Peyer's patch (tissue), 4 donors: ENCODE measurements at places on chromosomes 5 and 9. TPM values are rescaled to one million over a fixed set of nuclear protein-coding genes. Genes with fewer than 3 reads are reported as not detected.

CHSY3 gene
- 0.35 TPM for total RNA-seq

GKAP1 gene
- total RNA-seq: 7.6 TPM

- DNase-seq: no peak
Observed at GRCh38 chr5:33854733-33855151, 37.0 kb downstream of the ADAMTS12 start.

DNA sequence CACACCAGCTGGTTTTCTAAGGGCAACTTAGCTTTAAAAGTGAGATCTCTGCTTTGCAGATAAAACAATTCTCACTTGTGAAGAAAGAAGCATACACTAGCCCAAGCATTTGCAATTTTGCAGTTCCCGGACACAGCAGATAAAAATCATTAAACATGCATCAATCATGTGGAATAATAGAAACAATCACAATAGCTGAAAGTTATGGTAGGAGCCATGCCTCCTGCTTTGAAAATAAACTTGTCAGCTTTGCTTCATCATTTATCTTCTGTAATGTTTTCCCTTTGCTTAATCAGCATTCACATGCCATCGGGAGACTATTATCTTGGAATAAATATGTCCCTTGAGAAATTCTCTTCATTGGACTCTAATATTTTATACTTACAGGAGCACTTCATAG, 60.3 kb upstream of the DAB2 start:
- no peak for DNase-seq

BRINP1 gene
- not detected for total RNA-seq

DNA sequence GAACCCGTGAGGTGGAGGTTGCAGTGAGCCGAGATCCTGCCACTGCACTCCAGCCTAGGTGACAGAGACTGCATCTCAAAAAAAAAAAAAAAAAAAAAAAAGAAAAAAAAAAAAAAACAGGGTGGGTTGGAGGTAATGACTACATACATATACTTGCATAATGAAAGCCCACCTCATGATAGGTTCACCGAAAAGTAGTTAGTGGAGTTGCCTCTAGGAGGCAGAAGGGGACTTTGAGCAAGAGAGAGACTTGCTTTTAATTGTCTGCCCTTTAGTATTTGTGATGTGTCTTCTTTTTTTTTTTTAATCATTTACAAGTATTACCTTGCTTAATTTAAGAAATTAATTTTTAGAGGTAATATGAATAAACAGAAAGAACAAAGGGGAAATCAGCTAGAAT, 99.8 kb downstream of the PPARGC1B start:
- no peak for DNase-seq

MAMDC2 gene
- 15.7 TPM for total RNA-seq

AQP7 gene
- total RNA-seq: 66.2 TPM

TAS2R1 gene
- not detected for total RNA-seq

GFI1B gene
- 2.4 TPM for total RNA-seq

C5orf24 gene
- total RNA-seq: 36.7 TPM

FOXI1 gene
- not detected for total RNA-seq

QRFP gene
- total RNA-seq: not detected

GRCh38 chr5:21919414-21920022, 933.6 kb downstream of the CDH12 start:
- DNase-seq: no peak

DNA sequence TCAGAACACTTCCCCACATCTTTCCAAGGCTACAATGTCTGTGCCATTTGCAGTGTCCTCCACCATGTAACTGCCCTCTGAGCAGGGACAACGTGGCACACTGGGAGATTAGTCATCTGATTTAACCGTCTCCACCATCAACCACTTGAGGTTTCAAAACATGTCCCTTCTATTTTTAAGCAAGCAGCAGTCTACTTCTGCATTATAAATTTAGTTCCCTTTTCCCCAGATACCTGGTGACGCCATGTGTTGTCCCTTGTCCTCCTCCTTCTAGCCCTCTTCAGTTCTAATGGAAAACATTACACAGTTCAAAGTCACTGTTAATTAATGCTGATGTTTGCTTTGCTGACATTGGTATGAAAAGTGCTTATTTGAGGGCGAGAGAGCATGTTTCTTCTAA, 52.8 kb downstream of the ATP10B start:
- DNase-seq: no peak

- no peak for DNase-seq
Observed at GRCh38 chr5:156396063-156396829, 69.3 kb downstream of the SGCD start.

GRCh38 chr9:75168270-75169178, 80.2 kb downstream of the OSTF1 start:
- DNase-seq: no peak

DNA sequence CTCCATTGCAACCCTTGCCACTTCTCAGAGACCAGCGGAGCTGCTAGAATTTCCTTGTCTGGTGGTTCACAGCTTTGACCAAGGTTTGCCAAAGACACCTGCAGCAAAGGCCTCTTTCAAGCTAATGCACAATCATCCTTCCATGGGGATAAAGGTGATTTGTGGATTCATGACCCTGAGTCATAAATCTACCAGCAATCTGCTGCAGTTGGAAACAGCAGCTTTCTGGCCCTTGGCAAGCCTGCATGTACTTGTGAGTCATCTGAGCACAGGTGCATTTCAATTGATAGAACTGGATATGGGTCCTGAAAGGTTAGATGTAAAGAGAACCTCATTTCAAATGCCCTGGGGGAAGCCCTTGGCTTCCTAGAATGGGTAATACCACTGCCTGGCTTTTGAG, 21.6 kb upstream of the TCF7 start:
- DNase-seq: peak; percentile 73

CDKN2A gene
- 20.8 TPM for total RNA-seq

- no peak for DNase-seq
Observed at GRCh38 chr9:108271646-108272348, 584.0 kb downstream of the ACTL7B start.

OLFM1 gene
- total RNA-seq: 5.8 TPM

DNA sequence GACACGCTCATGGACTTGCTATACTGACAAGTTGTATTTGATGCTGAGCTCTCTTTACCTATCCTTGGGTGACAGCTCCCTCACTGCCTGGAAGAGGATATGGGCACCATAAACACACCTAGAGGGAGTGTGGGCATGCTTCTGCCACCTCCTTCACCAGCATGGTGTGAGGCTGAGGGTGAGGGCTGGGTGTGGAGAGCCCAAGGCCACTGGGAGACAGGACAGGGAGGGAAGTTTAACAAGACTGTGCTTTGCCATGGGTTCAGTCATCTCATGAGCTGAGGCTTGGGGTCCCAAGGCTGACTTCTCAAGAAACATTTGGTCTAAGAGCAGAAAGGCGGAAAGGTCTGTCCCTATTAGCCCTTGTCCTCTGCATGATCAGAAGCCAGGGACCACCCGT, 93.6 kb upstream of the ANKRD55 start:
- DNase-seq: no peak

GRCh38 chr5:68499987-68500386, 284.4 kb downstream of the PIK3R1 start:
- no peak for DNase-seq

GRCh38 chr5:59169768-59170150, 586.9 kb downstream of the RAB3C start:
- no peak for DNase-seq

- DNase-seq: no peak
Observed at GRCh38 chr5:4514067-4514648, 626.0 kb upstream of the ADAMTS16 start.

DNA sequence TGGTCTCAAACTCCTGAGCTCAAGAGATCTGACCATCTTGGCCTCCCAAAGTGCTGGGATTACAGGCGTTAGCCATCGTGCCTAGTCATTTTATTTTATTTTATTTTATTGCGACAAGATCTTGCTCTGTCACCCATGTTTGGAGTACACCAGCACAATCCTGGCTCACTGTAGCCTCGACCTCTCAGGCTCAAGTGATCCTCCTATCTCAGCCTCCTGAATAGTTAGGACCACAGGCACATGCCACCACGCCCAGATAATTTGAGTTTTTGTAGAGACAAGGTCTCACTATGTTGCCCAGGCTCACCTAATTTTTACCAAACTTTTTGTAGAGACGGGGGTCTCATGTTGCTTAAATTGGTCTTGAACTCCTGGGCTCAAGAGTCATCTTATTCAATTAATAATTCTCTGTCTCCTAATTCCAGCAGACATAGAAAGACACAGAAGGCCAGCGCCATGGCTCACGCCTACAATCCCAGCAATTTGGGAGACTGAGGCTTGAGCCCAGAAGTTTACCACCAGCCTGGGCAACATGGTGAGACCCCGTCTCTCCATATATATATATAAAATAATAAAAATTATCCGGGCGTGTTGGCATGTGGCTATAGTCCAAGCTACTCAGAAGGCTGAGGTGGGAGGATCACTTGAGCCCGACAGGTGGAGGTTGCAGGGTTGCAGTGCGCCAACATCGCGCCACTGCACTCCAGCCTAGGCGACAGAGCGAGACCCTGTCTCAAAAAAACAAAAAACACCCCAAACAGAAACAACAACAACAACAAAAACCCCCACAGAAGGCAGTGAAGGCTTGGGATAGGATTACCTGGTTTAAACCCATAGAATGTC, 1.0 kb upstream of the UBAP1 start:
- DNase-seq: no peak

DNA sequence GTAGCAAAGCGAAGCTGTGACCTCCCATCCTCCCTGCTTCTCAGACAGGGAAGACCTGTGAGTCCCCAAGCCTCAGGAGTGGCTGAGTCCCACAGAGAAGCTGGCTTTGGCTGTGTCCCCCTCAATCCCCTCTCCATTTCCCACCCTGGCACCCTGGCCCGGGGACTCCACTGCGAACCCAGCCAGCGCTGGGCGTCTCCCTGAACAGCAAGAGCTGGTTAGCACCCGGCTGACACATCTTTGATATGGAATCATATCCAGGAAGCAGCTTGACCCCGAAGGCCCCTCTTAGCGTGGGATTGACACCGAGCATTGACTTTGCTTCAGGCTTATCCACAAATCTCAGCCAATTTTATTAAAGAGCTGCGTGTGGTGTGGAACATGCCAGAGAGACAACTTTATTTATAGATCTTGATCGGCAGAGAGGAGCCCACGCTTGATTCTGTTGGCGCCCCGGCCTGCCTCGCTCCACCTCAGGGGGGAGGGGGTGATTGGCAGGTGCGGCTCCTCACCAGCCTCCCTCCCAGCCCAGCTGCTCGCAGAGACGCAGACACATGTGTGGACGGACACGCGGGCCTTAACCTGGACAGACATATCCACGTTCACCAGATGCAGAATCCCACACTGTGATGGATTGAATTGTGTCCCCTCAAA, 120.7 kb upstream of the MVB12B start:
- no peak for DNase-seq

DNA sequence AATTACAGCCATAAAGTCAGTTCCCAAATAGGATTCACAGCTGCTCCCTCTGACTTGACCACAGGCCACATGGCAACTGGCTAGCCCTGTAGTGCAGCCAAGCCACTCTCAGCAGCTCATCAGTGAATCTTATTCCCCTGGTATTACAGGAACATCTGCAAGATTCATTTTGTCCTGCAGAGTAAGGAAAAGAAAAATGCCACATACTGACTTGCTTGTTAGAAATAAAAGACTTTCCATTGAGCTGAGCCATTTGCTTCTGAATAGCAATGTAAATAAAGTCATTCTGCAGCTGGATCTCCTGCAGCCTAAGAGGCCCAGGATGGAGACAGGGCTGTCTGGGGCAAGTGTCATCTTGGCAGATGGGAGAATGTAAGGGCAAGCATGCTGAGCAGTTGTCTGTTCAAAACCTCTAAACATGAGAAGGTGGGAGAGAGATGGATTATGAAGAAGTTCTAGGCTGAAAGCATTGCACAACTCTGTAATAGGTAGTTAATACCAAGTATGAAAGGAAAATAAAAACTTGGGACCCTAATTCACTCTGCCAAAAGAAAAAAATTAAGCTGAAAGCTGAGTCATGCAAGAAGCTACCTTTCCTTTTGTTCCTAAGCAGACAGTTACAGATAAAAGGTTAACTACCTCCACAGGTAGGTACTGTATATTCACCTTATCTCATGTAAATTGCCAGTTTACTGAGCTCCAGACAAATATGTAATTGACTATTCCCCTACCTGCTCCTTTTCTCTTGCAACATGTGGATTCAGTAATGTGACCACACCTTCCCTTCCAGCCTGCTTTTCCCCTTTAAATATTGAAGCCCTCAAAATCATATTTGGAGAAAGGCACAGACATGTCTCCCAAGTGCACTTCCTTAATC, 244.4 kb upstream of the RAI14 start:
- DNase-seq: no peak
